ENCODE measurements at places on chromosomes 3 and 15.

DNA sequence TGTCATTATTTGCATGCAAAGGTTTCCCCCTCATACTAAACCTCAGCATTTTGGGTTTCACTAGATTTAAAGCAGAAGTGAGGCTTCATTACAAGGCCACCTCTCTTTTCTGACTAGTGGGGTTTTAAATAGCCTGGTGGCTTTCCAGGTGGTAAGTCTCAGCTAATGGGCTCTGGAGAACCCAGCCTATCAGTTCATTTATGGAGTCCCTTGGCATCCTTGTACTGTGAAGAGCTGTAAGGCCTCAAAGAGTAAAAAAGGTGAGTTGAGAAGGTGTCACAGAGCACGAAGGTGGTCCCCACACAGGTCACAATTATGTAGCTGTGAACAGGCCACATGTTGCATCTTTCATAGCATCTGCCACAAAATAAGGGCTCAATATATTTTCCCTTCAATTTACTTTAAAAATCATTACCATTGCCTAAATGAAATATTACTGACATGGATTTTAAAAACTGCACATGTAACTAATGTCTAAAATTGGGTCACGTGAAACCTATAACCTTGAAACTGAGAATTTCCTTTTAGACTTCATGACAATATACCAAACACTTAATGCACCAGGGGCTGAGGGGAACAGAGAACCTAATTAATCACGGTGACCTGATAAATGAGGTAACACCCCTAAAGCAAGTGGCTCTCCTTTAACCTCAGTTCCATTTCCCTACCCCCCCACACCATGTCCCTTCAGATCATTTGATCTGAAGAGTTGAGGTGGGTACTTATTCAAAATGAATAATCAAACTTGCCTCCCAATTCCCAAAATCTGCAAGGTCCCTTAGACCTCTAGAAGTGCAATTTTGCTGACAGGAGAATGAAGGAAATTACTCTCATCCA, 1.3 kb downstream of the NGLY1 start:
- no peak for DNase-seq

DNA sequence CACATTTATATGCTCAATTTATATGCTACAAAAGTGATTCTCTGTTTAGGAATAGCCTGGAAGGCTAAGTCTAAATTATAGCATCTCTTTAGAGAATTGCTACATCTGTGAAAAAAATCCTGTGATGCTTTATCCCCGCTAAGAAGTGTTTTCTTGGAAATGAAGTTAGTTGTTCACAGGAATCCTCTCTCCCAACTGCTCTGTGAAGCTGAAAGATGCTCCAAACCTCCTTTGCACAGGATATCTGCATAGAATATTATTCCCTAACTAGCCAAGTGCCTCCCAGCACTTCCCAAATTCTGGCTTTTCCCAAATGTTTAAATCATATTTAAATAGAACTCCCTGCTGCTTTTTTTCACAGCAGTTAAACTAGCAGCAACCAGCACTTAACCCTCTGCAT, 132.2 kb downstream of the SRGAP3 start:
- DNase-seq, result no peak

- DNase-seq, result peak; percentile 93
Observed at GRCh38 chr3:147008886-147009285, 397.5 kb downstream of the ZIC4 start.

DNA sequence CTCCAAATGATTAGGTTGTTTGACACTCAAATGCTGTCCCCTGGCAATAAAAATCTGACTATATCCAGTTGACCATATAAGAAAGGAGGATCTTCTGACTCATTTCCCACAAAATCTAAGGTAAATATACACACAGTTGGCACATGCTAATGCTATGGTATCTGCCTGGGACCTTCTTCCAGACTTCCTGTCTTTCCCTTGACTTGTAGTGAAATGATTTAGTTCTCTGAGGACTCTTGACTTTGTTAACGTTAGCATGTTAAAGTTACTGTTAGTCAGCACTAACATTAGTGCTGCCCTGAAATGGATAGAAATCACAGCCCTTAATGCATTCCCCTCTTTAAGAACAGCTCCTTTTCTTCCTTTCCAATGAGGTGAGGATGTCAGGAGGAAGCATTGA, 124.3 kb upstream of the LSAMP start:
- no peak for DNase-seq

- no peak for DNase-seq
Observed at GRCh38 chr15:93985176-93985575, 246.2 kb upstream of the MCTP2 start.

DNA sequence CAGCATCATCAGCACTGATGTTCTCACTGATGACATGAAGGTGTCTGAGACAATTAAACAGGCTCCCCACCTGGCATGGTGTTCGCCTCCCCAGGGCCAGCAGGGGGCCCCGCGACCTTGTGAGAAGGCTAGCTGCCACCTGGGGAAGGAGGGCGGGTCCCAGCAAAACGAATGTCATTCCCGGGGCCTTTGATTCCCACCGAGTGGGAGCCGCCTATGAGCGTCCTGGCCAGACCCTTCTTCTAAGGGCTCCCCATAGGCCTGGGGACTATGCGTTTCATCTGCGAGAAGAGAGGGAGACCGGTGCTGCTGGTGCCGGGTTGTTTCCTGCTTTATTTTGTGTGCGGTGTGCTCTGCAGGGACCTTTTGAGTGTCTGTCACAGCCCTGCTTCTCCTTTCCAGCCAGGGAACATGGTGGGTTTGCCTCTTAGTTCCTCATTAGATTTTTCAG, 20.5 kb upstream of the MINDY4B start:
- DNase-seq, result peak; percentile 26

DNA sequence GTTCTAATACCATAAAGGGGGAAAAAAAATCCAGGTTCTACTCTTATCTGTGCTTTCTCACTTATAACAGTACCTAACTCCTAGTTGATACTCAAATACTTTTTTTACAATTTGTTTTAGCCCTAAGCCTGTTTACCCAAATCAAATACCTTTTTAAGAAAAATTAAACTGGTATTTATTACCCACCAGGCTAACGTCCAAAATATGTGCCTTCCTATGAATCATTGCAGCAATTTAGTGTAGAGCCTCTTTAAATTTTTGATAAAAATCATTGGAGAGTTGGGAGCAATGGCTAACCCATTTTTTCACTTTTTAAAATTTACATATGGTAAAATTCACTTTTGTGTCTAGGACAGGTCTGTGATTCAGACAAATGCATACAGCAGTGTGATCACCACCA, 27.9 kb downstream of the FILIP1L start:
- DNase-seq, result no peak

DNA sequence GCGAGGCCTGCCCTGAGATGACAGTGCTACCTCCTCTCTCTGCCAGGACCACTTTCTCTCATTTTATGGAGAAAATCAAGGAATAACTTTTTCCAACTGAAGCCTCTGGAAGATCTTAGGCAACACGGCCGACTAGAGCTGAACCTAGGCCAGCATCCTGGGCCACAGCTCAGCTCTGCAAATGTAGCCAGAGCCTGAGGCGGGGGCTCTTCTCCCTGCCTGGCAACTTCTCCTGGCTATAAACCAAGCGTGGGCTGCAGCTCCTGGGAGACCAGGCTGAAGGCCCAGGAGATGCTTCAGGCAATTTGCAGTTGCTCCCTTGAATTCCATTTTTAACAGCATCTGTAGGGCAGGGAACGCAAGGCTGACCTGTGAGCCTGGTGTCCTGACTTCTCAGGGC, 74.9 kb downstream of the CEMIP start:
- DNase-seq, result no peak

DNA sequence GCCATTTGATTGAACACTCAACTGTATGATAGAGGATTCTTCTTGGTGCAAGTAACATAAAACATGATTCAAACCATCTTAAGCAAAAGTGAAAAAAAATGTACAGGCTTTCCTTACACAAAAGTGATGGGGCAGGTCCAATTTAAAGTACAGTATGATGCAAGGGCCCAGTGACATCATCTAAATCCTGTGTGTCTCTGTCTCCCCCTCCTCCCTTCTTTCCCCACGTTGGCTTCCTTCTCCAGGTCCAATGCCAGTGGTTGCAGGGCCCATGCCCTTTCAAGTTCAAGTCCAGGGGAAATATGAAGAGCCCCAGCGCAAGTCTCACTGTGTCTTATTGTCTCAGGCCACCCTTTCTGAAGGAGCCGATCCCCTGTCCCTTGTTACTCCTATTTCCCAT, 332.3 kb downstream of the SHQ1 start:
- no peak for DNase-seq

DNA sequence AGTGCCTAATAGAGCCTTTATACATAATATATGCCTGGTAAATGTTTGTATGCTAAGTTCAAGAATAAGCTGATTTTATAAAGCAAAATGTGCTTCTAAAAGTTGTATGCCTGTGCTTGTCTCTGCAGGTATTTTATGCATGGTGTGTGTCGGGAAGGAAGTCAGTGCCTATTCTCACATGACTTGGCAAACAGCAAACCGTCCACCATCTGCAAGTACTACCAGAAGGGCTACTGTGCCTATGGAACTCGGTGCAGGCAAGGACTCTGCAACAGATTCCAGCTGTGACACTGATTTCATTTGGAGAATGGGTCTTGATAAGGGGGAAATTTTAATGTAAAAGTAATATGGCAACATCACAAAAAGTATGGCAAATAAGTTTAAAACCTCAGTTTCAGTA, 11.9 kb downstream of the MKRN2 start:
- DNase-seq, result no peak

GRCh38 chr15:29913528-29914135, 91.4 kb upstream of the TJP1 start:
- no peak for DNase-seq

DNA sequence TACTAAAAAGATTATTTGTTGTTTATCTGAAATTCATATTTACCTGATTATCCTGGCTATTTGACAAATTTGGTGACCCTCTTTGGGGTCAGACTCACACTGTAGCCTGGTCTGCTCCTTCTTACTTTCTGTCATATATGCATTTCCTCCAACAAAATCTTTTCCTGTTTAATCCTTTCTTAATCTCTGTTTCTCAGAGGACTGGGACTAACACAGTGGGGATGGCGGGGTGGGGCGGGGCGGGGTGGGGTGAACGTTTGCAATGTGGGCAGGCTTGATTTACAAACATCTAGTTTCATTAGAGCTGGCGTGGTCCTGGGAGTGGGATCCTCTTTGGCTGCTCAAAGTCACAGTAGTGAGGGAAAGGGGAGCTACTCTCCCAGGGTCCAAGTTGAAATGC, 35.3 kb upstream of the CDCP1 start:
- no peak for DNase-seq

DNA sequence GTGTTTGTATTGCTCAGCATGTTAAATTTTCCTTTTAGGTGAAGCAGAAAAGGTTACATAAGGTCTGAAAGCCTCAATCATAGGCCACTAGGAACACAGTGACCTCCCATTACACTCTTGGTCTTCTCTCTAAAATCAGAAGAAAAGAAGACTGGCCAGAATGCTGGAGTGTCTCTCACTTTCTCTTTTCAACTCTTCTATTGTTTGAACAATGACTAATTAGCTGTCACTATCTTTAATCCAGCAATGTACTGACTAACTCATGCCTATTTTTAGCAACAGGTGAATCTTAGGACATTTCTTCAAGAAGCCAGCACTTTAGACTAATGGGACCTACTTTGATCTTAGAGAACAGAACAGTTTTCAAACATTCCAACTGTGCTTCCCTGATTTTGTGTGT, 142.8 kb downstream of the TGFBR2 start:
- DNase-seq, result peak; percentile 18

- DNase-seq, result no peak
Observed at GRCh38 chr3:81354119-81354518, 407.3 kb downstream of the GBE1 start.

GRCh38 chr3:53823026-53823955, 22.9 kb downstream of the CHDH start:
- no peak for DNase-seq

GRCh38 chr3:29319262-29319661, 38.4 kb downstream of the RBMS3 start:
- no peak for DNase-seq

- peak; percentile 37 for DNase-seq
Observed at GRCh38 chr3:128807186-128807830, 72.1 kb upstream of the ACAD9 start.

- DNase-seq, result peak; percentile 34
Observed at GRCh38 chr3:29919571-29919970, 638.7 kb downstream of the RBMS3 start.

GRCh38 chr15:60399246-60399915, 1.6 kb upstream of the ANXA2 start:
- no peak for DNase-seq

DNA sequence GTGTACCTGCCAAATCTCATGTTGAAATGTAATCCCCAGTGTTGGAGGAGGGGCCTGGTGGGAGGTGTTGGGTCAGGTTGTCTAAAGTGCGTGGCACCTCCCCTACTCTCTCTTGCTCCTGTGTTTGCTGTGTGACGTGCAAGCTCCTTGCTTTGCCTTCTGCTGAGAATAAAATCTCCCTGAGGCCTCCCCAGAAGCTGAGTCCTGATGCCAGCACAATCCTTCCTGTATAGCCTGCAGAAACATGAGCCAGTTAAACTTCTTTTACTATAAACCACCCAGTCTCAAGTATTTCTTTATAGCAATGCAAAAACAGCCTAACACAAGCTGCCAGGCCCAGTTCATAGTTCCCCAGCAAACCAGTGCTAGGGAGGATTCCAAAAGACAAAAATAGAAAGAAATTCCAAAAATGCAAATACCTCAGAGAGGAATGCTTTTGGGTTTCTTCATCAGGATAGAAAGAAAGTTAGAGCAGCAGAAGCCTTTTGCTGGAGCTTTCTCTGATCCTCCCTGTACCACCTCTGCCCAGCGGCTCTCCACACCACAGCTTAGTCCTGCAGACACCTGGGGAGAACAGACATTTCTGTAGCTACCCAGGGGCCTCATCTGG, 25.9 kb upstream of the CDV3 start:
- DNase-seq, result peak; percentile 77

GRCh38 chr3:20043825-20044224, 3.6 kb downstream of the KAT2B start:
- no peak for DNase-seq

- no peak for DNase-seq
Observed at GRCh38 chr15:75517233-75517632, 61.9 kb downstream of the PTPN9 start.

DNA sequence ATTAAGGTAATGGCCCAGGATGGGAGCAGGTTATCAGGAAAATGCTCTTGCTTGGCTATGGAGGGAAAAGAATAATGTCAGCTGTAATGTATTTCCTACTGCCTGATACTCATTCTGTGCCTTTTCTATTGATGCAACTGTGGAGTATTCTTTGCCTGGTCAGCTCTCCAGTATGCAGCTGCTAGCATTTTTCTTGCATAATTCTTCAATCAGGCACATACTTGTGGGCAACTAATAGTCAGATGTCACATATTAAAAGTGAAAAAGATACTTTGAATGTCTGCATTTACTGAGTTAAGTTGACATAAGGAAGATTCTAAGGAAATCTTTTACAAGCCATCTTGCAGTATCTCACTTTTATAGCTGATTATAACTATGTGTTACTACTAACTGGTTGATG, 29.5 kb downstream of the CD80 start:
- DNase-seq, result peak; percentile 54

DNA sequence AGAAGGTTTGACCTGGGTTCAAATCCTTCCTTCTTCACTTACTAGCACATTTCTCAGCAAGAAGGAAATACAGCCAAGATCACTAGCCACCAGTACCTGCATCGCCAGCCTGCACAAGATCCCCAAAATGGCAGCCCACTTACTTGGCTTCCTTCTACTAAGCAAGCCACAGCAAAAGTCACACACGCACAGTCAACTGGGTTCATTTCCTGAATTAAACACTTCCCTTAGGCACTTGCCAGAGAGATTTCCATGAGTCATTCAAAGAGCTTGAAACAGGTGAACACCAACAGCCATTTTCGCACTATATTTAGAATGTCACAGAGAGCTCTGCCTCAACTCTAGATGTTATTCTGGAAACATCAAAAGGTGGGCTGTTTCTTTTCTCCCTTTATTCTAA, 42.6 kb downstream of the MGLL start:
- DNase-seq, result peak; percentile 93

- no peak for DNase-seq
Observed at GRCh38 chr3:159441279-159441678, 547.4 kb upstream of the IL12A start.

Data from myocyte (in vitro differentiated cells).